ENCODE measurements at places on chromosomes 2 and 18.

GRCh38 chr18:41674506-41674905 is 280.5 kb upstream of the PIK3C3 start:
- DNase-seq, result no peak

- no peak for DNase-seq
Observed at GRCh38 chr18:29083545-29083944, 906.6 kb upstream of the CDH2 start.

GRCh38 chr2:157747695-157748370 is 119.2 kb upstream of the ACVR1C start:
- DNase-seq, result no peak

GRCh38 chr2:70728128-70728527 is 39.9 kb downstream of the ADD2 start:
- no peak for DNase-seq

GRCh38 chr2:144132357-144132756 is 387.6 kb downstream of the ZEB2 start:
- no peak for DNase-seq

DNA sequence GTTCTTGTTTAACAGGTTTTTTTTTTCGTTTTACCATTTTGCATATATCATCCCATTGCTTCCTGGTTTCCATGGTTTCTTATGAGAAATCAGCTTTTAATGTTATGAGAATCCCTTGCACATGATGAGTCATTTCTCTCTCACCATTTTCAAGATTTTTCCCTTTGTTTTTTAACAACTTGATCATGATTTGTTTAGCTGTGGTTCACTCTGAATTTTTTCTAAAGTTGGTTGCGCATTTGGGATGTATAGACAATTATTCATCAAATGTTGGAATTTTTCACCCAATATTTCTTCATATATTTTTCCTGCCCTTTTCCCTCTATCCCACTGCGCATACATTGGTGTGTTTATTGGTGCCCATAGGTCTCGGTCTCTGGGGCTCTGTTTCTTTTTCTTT is 42.4 kb upstream of the BIN1 start:
- DNase-seq, result no peak

GRCh38 chr2:134212746-134213145 is 41.1 kb upstream of the MGAT5 start:
- no peak for DNase-seq

DNA sequence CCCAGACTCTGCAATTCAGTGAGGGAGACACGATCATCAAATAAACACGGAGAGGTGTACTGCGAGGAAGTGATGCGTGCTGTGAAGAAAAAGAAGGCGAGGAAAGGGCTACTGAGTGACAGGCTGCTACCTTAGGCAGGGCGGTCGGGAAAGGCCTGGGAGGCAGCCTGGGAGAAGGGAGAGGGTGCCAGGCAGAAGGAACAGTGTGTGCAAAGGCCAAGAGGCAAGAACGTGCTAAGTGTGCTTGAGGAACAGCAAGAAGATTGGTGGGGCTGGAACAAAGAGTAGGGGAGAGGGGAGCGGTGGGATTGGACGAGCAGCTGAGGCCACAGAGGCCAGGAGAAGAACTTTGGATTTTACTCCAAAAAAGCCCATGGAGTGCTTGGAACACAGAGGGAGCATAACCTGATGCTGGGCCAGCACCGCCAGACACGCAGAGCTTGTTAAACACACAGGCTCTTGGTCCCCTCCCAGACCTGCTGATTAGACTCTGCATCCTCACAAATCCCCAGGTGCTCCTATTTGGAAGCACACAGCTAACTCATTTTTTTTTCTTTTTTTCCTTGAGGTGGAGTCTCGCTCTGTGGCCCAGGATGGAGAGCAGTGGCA is 30.4 kb downstream of the SERTAD2 start:
- no peak for DNase-seq

Measured in GM18507 (cell line).